Activated CD4-positive, alpha-beta memory T cell treated with anti-CD3 and anti-CD28 coated beads for 36 hours (primary cell): ENCODE measurements at places on chromosomes 7 and 10. TPM values are rescaled to one million over a fixed set of nuclear protein-coding genes. Genes with fewer than 3 reads are reported as not detected.

- H3K4me3 ChIP-seq = no peak overlapping the region
- peaks cover 40% of the 10 kb centered on the region for H3K4me1 ChIP-seq
- no peaks in the 10 kb centered on the region for H3K27me3 ChIP-seq
- DNase-seq = no peak
- H3K27ac ChIP-seq = peak overlapping the region; percentile 8
Observed at GRCh38 chr7:74187915-74188675, 13.9 kb downstream of the EIF4H start.

GRCh38 chr7:127935847-127936376 is 95.3 kb downstream of the LRRC4 start:
- DNase-seq = no peak
- no peak overlapping the region for H3K4me3 ChIP-seq
- H3K27me3 ChIP-seq = no peaks in the 10 kb centered on the region
- peaks cover 33% of the 10 kb centered on the region for H3K36me3 ChIP-seq

DNA sequence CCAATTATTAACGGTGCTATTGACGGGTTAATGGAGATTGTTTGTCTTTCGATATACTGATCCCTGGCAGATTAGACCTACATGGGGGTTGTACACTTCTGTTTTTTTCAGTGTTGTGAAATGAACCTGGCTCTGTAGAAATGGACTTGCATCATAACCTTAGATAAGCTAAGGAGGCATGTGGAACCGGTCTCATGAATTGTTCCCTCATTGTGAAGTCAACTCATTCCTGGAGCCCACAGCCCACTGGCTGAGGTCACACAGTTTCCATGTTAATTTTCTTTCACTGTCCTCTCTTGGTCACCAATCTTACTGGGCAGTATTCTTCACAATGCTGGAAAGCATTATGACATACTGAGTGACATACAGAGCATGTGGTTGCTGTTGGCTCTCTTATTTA is 202.8 kb downstream of the BMPER start:
- H3K4me1 ChIP-seq = no peaks in the 10 kb centered on the region
- no peak overlapping the region for H3K4me3 ChIP-seq
- H3K36me3 ChIP-seq = no peaks in the 10 kb centered on the region
- H3K27ac ChIP-seq = no peak overlapping the region
- no peak for DNase-seq

- no peak overlapping the region for H3K4me3 ChIP-seq
- no peaks in the 10 kb centered on the region for H3K4me1 ChIP-seq
- no peak overlapping the region for H3K27ac ChIP-seq
Observed at GRCh38 chr10:28761084-28761846, 83.9 kb downstream of the BAMBI start.

DNA sequence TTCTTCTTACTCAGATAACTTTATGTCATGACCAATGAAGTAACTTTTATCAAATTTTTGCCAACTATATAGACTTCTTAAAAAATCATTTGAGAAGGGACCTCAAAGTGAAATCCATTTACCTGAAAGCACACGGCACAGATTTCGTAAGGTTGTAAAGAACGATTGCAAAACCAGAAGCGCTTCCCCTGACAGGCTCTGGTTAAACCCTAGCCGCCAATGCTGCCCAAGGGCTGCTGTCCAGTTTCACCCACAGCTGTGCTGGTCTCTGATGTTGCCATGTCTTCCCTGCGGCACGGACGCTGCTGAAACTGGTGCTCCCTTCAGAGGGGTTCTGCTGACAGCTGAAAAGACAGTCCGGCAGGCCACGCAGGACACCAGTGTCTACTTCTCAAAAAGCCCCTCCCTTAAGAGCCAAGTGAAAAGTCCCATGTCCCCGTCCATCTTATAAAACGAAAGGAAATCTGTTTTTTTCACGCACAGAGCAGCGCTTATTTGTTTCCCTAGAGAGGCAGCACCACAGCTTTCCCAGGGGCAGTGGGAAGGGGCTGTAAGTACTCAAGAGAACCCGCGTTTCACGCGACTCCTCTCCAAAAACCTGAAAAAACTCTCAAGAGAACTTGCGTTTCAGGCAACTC is 32.5 kb downstream of the GNA12 start:
- no peak overlapping the region for H3K4me3 ChIP-seq
- no peak for DNase-seq
- no peak overlapping the region for H3K27ac ChIP-seq
- peaks cover 3% of the 10 kb centered on the region for H3K36me3 ChIP-seq

CRPPA gene
- total RNA-seq = 0.53 TPM
